ENCODE measurements at places on chromosomes 16 and 17.

DNA sequence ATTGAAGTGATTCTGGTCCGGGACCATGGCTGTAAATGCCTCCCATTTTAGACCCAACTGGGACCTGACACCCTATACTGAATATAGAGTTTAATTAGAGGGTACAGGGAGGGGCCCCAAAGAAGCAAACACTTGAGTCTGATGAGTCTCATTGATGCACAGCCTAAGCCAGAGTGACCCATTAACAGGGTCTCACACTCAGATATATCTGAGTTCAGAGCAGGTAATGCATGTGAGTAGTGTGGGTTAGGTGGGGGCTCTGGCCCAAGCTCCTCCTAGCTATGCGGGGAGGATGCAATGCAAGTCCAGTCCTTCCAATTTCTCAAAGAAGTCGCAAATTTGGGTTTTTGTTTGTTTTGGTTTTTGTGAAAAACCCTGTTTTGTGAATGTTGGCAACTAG lies 17.1 kb upstream of the MARCHF10 start:
- no peak for DNase-seq

DNA sequence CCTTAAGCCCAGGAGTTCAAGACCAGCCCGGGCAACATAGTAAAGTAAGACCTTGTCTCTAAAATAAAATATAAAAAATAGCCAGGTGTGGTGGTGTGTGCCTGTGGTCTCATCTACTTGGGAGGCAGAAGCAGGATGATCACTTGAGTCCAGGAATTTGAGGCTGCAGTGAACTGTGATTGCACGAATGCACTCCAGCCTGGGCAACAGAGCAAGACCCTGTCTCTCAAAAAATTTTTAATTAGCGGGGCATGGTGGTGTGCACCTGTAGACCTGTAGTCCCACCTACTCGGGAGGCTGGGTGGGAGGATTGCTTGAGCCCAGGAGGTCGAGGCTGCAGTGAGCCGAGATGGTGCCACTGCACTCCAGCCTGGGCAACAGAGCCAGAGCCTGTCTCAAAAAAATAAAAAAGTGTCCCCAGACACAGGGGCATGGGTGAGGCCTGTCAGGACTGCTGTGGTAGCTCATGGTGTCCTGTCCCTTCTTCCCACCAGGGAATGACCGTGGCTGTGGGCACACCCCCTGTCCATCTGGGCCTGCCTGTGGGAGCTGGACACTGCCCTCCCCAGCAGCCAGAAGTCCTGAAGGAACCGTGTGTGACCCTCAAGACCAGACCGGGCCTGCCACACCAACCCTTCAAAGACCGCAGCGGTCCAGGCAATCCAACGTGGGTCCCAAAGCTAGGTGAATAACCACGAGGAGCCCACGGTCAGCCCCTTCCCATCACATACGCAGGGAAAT lies 30.8 kb upstream of the GAA start:
- no peak for DNase-seq

- no peak for DNase-seq
Observed at GRCh38 chr16:56145369-56145768, 45.9 kb upstream of the GNAO1 start.

GRCh38 chr17:3980381-3981014 lies 16.3 kb upstream of the ATP2A3 start:
- DNase-seq: no peak

GRCh38 chr17:78419970-78420815 lies 41.7 kb downstream of the PGS1 start:
- no peak for DNase-seq

GRCh38 chr17:28751600-28752366 lies 8.0 kb downstream of the TRAF4 start:
- no peak for DNase-seq

- DNase-seq: no peak
Observed at GRCh38 chr17:38738007-38738662, 8.0 kb downstream of the CISD3 start.

DNA sequence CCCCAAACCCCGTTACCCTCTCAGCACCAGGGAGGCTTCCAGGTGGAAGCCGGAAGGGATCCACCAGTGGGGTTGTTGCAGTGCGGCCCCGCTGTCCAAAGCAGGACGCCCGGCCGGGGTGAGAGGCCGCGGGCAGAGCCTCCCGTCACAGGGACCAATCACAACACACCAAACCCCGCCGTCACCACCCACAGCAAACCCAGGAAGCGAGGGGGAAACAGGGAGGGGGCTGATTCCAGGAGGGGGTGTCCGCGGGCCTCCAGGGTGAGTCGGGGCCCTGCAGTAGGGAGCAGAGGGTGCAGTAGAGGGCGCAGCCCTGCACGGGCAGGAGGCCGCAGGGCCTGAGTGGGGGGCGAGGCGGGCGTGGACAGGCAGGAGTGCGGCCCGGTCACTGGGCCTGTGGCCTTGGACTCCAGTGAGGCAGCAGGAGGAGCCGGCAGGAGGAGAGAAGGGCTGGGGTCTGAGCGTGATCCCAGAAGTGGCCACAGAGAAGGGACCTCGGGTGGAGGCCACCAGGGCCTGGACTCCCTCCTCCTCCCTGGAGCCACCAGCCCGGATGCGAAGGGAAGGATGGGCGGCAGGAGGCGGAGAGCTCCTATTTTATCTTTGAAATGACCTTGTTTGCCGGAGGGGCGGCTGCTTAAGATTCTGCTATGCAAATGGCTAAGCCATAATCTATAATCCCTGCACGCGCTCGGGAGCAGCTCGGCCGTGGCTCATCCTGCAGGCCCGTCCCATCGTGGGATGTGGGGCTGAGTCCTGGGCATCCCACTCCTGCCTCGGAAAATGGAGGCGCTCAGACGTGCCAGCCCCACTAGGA lies 41.5 kb downstream of the ZFPM1 start:
- no peak for DNase-seq

DNA sequence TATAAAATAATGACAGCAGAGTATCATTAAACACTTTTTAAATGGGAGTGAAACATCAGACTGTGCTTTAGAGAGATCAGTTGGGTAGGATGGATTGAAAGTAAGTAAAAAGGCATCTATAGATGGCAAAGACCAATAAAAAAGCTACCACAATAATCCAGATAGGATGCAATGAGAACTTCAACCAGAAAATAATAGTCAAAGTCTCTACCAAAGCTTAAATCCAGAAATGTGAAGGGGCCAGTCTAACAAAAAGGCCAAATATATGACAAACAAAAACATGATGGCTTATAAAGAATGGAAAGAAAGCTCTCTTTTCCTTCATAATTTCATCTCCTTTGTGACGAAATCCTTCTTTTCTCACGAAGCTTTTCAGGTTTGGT lies 12.3 kb downstream of the KANSL1 start:
- DNase-seq: no peak

- DNase-seq: no peak
Observed at GRCh38 chr16:85452364-85453193, 160.5 kb upstream of the GSE1 start.

DNA sequence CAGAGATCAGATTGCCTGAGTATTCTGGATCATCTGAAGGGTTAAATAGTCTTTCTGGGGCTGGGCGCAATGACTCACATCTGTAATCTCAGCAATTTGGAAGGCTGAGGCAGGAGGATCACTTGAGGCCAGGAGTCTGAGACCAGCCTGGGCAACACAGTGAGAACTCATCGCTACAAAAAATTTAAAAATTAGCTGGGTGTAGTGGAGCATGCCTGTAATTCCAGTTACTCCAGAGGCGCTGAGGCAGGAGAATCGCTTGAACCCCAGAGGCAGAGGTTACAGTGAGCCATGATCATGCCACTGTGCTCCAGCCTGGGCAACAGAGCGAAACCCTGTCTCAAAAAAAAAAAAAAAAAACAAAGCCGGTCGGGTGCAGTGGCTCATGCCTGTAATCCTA lies 15.7 kb downstream of the MVP start:
- DNase-seq: no peak

DNA sequence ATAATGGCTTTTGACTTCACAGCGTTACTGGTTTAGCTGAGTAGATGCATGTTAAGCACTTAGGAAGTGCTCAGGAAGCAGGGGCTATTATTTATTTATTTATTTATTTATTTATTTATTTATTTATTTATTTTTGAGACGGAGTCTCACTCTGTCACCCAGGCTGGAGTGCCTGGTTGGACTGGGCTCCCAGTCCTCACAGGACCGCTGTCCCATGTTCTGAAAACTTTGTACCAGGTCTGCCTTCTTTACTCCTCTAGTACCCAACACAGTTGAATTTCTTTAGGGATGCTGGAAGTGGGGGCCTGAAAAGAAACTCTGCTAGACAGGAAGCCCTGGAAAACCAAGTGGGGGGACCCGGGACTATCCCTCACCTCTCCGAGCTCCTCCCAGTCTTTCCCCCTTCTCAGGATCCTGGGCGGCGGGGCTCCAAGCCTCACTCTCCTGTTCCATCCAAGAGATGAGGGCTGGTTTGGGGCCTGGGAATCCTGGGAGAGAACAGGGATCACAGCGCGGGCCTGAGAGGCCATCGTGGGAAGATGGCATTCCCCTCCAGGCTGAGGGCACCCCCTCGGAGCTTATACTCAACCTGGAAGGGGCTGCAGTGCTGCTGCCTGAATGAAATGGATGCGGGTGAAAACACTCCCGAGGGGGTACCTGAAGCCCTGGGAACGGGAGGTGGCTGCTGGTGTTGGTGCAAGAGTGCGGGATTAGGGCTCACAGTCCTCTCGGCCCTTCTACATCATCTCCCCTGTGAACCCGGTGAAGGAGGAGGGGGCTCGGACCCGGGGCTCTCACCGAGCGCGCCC lies 674 bp downstream of the ZNF688 start:
- DNase-seq: no peak

DNA sequence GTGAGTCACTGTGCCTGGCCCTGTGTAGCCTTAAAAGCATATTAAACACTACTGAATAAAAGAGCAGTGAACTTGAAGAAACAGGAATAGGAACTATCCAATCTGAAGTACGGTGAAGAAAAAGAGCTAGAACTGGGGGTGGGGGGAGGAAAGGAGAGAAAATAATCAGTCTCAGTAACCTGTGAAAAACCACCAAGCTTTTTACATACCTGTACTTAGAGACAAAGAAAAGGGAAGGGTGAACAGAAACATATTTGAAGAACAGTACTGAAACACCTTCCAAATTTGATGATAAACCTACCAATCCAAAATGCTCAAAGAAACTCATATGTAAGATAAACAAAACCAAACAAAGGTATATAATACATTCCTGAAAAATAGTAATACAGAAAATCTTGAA lies 77.5 kb downstream of the USP32 start:
- DNase-seq: no peak

GRCh38 chr16:79261944-79262552 lies 338.5 kb downstream of the MAF start:
- no peak for DNase-seq

DNA sequence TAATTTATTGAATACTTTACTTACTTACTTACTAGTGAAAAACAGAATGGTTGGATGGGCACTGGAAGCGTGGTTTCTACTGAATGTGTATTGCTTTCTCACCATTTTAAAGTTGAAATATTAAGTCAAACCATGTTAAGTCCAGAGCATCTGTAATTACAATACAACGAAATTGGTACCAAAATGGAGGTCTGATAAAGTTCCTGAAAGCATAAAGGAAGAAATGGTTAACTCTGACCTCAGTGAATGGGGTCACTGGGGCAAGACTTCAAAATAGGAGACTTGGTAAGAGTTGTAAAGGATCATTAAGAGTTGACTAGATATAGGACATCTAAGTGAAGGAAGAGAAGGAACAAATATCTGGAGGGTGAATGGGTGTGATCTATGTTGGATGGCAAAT lies 237.1 kb downstream of the MAF start:
- no peak for DNase-seq

DNA sequence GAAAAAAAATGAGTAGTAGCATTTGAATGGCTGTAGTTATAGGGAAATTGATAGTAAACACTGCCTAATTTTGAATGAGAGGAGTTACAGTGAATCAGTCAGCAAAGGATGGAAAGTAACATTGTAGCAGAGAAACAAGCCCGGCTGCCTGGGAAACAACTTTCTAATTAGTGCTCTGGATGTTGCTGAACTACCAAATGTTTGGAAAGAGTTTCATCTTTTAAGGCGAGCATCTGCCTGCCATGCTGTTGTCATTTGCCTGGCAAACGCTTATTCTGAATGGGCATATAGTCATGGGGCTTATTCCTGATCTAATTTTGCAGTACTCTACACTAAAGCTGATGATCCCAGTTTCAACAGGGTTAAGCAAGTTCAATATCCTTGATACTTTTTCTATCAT lies 138.6 kb downstream of the CDH11 start:
- DNase-seq: no peak

DNA sequence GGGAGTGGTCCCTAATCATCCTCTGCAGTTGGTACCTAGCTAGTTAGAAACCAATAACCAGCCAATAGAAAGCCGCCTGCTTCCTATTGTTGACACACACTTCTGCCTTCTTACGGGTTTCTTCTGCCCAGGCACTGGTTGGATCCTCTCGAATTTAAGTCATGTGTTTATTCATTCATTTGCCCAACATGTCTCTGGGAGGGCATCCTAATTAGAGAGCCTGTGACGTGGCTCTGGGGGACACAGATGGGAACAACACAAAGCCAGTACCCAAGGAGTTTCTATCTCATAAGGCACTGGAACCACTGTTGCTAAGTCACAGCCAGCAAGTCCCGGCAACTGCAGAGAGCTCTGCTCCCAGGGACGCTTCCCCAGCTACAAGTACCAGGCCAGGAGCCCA lies 300.7 kb upstream of the TNRC6C start:
- no peak for DNase-seq

DNA sequence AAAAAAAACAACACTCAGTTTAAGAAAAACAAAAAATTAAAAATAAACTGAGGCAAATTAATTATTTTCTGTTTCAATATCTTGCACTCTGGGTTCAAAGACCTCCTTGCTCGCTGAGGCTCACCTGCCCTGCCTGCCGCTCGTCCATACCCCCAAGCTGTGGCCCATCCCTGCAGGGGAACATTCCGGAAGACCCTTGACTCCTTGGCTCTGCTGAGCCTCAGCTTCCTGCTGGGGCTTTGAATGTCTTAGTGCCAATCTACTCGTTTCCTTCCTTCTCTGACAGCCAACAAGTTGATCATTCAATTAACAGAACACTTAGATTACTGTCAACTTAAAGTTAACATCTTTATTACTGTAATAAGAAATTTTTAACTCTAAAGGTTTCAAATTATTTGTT lies 24.3 kb downstream of the G6PC1 start:
- no peak for DNase-seq

DNA sequence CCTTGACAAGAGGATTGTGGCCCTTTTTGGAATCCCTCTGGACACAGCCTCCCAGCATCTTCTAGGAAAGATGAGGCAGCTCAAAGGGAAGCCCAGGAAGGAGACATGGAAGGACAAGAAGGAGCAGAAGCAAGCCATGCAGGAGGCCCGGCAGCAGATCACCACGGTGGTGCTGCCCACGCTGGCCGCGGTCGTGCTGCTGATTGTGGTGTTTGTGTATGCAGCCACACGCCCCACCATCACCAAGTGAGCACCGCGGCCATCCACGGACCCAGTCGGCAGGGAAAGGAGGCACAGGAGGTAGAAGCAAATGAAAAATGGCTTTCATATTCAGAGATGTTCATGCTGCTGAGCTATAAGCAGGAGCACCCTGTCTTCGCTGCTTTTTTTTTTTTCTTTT lies 10.9 kb upstream of the MEIOC start:
- DNase-seq: no peak

GRCh38 chr17:1005361-1005946 lies 8.5 kb downstream of the TIMM22 start:
- no peak for DNase-seq

- no peak for DNase-seq
Observed at GRCh38 chr16:28213396-28213795, 1.6 kb upstream of the XPO6 start.
